ENCODE measurements at places on chromosomes 13 and 19.

- no peak for DNase-seq
These were observed 14.8 kb downstream of the AXL start for GRCh38 chr19:41233748-41234240.

- no peak for DNase-seq
These were observed 770.3 kb upstream of the SLITRK5 start for GRCh38 chr13:86900906-86901305.

GRCh38 chr19:10288662-10289166 is 1.0 kb upstream of the ICAM5 start:
- DNase-seq = no peak

- no peak for DNase-seq
These were observed 1.9 kb downstream of the FKBP8 start for GRCh38 chr19:18541258-18541991.

DNA sequence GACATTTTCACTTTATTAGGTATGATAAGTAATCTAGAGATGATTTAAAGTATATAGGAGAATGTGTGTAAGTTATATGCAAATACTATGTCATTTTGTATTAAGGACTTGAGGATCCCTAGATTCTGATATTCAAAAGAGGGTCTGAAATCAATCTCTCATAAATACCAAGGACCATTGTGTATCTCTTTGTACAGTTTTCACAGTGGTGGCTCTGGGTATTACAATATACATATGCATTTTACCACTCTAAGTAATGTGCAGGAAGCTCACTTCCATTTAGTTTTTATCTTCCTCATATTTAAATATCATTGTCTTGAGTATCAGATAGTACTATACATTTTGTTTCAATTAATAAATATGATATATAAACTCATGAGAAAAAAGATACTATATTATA is 862.6 kb upstream of the PCDH20 start:
- DNase-seq = no peak

- peak; percentile 61 for DNase-seq
These were observed 4.3 kb downstream of the BBC3 start for GRCh38 chr19:47226426-47227351.

DNA sequence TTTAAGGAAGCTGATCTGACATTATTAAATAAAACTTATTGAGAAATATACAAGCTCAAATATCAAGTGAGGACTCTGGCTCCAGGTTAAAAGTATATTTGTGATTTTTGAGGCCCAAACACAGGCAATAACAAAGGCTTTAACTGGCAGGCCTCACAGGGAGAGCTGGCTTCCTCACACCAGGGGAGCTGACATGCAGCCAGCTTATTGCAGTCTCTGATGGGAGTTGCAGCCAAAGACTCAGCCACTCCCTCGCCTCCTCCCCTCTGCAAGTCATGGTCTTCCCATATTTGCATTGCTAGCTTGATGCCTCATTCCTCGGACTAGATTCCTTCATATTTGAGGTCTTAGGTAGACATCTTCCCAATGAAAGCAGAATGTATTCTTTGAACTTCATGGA is 647.1 kb upstream of the SLITRK6 start:
- no peak for DNase-seq

DNA sequence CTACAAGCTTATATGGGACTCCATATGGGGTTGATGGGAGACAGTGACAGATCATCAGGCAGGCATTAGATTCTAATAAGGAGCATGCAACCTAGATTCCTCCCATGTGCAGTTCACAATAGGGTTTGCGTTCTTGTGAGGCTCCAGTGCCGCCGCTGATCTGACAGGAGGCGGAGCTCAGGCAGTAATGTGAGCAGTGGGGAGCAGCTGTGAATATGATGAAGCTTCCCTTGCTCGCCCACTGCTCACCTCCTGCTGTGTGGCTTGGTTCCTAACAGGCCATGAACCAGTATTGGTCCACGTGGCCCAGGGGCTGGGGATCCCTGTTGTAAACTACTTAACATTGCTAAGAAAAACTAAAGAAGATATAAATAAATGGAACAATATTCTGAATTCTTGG is 378.4 kb downstream of the KCNRG start:
- DNase-seq = no peak
